ENCODE measurements at places on chromosomes 4 and X. TPM values are rescaled to one million over a fixed set of nuclear protein-coding genes. Genes with fewer than 3 reads are reported as not detected.

The CCDC110 gene
- total RNA-seq = under 0.01 TPM

GRCh38 chrX:2495595-2495994, 5.2 kb downstream of the DHRSX start:
- no peak for DNase-seq

GRCh38 chr4:16995451-16995850, 97.0 kb upstream of the LDB2 start:
- DNase-seq = no peak

The MSX1 gene
- under 0.01 TPM for total RNA-seq

All from bronchial epithelial cell (primary cell).